ENCODE measurements at places on chromosomes 12 and 14.
A peak's percentile ranks its signal among the peaks of the same experiment; 100 is the strongest.

DNA sequence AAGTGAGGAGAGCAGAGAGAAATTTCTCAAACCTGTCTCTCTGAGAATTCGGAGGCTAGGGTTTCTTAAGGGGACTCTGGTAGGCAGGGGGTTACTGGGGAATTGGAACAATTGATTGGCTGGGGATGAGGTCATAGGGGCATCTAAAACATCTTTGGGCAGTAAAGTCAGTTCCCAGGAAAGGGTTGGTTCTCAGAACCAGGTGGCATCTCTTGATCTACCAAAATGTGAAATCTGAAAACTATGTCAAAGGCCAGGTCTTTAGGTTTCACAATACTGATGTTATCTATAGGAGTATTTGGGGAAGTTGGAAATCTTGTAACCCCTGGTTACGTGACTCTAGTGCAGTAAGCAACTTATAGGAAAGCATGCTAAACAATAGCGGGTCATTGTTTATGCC, 6.9 kb downstream of the C12orf75 start:
- DNase-seq, result no peak

DNA sequence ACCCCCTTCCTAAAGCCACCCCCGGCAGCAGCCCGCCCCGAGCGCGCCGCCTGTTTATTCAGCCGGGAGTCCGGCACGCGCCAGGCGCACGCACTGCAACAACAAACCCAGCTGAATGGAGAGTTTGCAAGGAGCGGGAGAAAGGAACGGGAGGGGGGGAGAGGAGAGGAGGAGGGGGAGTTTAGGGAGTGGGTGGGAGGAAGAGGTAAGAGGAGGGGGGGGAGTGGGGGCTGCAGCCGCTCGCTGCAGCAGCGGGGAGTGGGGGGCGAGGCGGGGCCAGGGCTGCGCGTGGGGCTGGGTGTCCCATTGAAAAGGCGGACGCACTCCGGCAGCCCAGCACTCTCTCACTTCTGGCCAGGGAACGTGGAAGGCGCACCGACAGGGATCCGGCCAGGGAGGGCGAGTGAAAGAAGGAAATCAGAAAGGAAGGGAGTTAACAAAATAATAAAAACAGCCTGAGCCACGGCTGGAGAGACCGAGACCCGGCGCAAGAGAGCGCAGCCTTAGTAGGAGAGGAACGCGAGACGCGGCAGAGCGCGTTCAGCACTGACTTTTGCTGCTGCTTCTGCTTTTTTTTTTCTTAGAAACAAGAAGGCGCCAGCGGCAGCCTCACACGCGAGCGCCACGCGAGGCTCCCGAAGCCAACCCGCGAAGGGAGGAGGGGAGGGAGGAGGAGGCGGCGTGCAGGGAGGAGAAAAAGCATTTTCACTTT, at the start of gene ASCL1:
ASCL1 (plus strand) TSS at position 336 of the 712 bp plus-strand sequence. CDS start 571 bp downstream, outside the sequence.
- no peak for DNase-seq

- no peak for DNase-seq
These were observed 4.5 kb upstream of the JPH4 start for GRCh38 chr14:23582906-23583760.

- no peak for DNase-seq
These were observed 15.4 kb downstream of the TMTC1 start for GRCh38 chr12:29768372-29768771.

- no peak for DNase-seq
These were observed 60.7 kb upstream of the CCND2 start for GRCh38 chr12:4212845-4213244.

GRCh38 chr12:10847744-10848143, 1.5 kb downstream of the PRR4 start:
- no peak for DNase-seq

DNA sequence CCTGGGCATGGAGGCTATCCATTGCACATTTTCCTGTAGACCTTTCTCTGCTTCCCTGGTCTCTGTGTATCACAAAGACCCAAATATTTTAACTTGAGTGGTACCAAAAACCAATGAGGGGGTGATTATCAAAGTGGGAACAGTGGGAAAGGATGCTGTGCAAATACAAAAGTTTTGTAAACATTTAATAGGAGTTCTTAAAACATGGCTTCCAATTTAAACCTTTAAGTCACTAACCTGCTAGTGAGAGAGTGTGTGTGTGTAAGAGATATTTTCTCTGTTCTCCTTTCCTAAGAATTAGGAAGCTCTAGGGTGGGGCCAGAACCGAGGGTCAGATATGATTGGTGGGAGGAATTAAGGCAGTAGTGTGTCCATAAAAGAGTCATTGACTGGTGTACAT, 64.5 kb upstream of the ARHGAP5 start:
- DNase-seq, result no peak

GRCh38 chr12:49253033-49253623, 11.8 kb upstream of the TUBA1C start:
- DNase-seq, result no peak

DNA sequence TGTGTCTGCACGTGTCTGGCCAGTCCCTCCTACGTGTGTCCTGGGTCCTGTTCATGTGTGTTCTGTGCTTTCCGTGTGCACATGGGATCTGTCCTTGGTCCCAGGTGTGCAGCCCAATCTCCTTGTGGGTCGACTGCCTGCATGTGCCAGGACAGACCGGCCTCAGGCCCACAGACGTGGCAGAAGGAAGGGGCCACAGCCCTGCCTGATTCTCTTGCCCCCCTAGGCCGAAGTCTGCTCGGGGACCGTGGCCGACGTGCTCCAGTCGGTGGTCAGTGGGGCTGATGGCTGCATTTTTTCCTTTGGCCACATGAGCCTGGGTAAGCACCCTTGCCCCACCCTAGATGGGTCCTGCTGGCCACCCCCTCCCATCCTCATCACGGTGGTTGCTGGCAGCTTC, 34.0 kb downstream of the KIF26A start:
- no peak for DNase-seq

GRCh38 chr12:85877459-85877858, 3.4 kb downstream of the NTS start:
- DNase-seq, result no peak

DNA sequence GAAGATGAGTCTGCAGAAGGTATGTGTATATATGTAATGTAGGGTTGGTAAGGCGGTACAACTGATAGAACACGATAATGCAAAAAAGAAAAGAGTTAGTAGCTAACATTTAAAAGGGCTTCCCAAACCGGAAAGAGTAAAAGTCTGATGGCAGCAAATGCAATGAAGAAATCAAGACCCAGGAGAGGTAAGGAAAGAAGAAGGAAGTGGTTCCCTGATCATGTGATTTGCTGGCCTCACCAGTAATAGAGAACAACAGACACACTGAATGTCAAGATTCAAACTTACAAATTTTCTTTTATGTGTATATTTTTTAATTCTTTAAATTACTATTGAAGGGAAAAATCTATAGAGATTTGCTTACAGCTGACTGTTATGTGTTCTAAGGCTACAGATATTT, 18.4 kb downstream of the ZFC3H1 start:
- no peak for DNase-seq

- no peak for DNase-seq
These were observed 26.8 kb downstream of the FERMT2 start for GRCh38 chr14:52923902-52924575.

DNA sequence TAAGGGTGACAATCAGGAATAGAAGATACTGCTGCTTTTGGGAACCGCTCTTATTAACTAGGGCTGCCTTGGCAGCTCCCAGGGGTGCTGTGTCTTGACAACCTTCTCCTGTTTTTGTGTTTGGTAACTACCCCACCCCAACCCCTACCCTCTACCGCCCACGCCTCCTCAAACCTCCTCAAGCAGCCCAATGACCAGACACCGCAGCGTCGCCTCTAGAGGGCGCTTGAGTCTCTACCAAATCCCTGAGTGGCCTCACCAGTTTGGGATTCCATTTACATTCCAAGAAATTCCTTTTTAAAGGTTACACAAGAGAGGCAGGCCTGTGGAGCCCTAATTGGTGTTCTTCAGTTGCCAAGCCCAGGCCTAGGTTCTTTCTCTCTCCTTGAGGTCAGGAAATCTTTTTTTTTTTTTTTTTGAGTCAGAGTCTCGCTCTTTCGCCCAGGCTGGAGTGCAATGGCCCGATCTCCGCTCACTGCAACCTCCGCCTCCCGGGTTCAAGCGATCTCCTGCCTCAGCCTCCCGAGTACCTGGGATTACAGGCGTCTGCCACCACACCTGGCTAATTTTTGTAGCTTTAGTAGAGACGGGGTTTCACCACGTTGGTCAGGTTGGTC, 72.4 kb upstream of the USP44 start:
- DNase-seq, result no peak

- DNase-seq, result no peak
These were observed 128.3 kb downstream of the SAMD4A start for GRCh38 chr14:54695196-54695595.

DNA sequence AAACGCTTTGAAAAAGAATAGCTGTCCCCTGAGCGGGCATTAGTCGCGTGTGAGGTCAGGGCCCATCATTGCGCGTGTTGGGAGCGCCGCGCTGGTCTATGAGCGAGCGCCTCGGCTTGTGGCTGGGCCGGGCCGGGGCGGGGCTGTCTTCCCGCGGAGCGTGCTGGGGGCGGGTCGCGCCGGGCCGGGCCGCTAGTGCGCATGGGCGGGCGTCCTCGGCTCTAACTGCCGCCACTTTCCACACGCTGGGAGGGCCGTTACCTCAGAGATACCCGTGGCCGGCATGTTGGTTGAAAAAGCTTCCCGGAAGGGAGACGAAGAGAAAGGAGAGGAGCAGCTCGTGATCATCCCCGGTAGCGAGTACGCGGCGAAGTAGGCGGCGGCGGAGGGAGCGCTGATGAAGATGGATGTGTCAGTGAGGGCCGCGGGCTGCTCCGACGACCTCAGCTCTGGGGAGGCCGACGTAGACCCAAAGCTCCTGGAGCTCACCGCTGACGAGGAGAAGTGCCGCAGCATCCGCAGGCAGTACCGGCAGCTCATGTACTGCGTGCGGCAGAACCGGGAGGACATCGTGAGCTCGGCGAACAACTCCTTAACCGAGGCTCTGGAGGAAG, at the start of gene EID3:
EID3 (plus strand) TSS at position 202 of the 614 bp plus-strand sequence; CDS start at position 398, 196 bp downstream.
- peak; percentile 93 for DNase-seq

- no peak for DNase-seq
These were observed 90.7 kb downstream of the RERGL start for GRCh38 chr12:17999174-17999801.

DNA sequence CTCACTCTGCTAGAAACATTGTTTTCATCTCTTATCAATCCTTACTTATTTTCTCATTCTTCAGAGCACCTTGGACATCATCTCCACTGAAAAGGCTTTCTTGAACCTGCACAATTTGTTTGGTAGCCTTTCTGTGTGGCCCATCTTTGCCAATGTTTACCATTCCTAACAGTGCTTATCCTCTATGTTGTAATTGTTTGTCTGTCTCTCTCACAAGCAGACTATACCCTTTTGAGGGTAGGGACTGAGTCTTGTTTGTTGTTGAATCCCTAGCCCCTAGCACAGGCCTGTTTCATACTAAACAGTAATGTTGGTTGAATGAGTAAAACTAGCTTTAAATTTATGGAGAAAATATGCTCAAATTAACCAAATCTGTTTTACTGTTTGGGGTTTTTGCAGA, 9.2 kb downstream of the MRPL42 start:
- no peak for DNase-seq

GRCh38 chr14:88276923-88277596, 46.0 kb downstream of the KCNK10 start:
- DNase-seq, result no peak

DNA sequence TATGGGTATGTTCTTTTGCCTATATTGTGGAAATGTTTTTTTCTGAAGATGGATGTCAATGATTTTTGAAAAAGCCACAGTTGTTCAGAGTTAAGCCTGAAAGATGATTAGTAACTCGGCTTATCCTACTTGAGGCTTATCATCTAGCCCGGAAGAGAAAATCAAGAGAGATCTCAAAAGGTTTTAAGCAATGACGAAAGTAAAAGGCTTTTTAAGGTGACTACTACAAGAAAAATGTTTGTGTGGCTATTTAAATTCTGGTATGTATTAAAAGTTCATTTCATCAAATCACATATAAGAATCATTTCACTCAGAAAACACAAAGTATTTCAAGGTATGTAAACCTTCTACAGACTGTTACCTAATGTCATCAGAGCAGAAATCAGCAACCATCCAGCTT, 40.2 kb downstream of the HEATR5A start:
- DNase-seq, result no peak

- DNase-seq, result no peak
These were observed 3.1 kb downstream of the MCRS1 start for GRCh38 chr12:49564686-49565405.

DNA sequence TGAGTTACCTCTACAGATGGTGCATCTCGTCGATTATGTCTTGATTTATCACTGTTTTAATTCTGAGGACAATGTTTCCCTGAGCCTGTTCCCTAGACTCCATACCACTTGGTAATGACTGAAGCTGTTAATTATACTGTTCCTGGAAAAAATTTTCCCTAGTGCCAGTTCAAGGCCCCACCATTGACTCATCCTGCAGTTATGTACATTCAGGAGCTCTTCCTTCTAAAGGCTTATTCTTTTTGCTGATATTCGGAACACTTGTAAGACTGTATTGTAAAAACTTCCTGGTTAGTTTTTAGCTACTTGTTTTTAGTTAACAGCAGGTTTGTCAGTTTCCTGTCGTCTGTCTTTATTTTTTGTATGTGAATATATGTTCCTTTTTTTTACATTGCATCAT, 30.4 kb upstream of the PPP2R5E start:
- no peak for DNase-seq

- DNase-seq, result no peak
These were observed 304.8 kb downstream of the PCNX1 start for GRCh38 chr14:71212093-71212492.

- no peak for DNase-seq
These were observed 64.9 kb upstream of the DICER1 start for GRCh38 chr14:95222151-95222631.

DNA sequence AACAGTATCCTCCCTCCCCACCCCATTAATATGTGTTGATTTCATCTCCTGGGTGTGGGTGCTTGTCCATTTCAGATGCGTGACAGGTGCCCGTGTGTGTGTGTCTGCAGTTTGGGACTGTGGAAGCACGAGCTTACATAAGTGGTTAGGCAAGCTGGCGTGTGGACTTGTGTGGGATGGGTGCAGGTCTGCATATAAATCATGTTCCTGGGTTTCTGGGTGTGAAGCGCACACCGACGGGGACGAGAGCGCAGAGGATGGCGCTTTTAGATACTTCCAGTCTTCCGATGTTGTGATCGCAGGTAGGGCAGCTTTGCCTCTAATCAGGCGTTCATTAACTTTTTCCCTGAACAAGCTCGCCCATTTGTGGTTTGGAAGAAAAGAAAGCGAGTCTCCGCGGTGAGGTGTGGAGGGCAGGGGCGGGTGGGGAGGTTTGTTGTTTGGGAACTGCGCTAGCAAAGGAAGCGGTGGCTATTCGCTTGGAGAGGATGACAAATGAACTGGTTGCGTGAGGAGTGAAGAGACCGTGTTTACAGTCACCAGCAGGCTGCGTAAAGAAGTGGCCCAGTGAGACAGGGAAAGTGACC, 865 bp downstream of the RGS6 start:
- no peak for DNase-seq

DNA sequence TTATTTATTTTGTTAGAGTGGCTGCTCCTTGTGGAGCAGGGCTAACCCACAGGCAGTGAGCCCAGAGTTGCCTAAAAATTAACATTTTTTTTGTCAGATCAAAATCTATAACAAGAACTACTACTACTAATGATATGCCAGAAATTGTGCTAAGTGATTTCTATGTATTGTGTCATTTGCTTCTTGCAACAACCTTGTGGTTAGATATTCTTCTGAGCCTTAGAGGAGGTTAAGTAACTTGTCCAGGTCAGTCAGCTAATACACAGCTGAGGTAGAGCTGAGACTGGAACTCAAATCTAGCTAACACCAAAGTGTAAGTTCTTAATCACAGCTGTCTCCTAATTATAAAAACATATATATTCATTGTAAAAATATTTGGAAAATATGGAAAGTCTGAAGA, 29.8 kb downstream of the CFL2 start:
- no peak for DNase-seq
